NCI-H524 (cell line): ENCODE measurements at places on chromosomes 6 and 20.

GRCh38 chr20:6959900-6960312 lies 192.4 kb downstream of the BMP2 start:
- DNase-seq, result no peak

DNA sequence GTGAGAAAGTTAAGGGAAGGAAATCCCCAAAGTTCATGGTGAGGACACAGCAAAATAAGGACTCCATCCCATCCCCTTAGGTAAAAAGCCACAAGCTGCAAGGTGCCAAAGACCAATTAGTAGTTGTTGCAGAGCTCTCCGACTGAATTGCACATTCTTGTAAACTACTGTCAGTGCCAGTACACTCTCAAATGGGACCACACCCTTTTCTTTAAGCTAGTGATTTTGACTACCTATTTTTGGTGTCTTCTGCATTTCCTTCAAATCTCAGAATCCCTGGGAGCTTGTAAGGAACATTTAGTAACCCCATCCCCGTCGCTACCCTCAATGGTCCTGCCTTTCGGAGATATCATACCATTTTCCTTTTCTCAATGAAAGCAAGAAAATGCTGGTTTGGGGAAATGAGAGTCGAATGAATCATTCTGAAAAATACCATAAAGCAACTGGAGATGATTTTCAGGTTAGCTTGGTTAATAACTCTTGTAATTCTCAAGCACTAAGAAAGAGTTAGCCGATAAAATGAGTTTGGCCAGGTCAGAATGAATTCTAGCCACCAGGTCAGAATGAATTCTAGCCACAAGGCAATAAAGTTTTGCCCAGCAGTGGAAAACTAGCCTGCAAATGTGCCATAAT lies 5.2 kb upstream of the HMGN3 start:
- DNase-seq, result no peak

DNA sequence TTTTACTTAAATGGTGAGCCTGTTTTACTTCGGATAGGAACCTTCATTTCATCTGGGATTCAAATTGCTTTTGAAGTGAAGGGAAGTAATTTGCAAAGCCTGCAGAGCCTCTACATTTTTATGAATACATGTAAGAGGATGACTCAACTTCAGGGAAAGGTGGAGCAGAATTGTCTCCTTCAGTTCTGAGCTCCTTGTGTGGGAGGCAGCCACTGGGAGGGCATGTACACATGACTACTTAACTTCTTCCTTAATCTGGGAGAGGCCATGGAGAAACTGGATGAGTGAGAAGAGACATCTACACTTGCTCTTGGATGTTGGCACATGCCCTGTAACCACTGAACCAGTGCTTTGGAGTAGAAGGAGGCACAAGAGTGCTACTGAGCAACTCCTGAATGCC lies 145.1 kb upstream of the NRSN1 start:
- no peak for DNase-seq

DNA sequence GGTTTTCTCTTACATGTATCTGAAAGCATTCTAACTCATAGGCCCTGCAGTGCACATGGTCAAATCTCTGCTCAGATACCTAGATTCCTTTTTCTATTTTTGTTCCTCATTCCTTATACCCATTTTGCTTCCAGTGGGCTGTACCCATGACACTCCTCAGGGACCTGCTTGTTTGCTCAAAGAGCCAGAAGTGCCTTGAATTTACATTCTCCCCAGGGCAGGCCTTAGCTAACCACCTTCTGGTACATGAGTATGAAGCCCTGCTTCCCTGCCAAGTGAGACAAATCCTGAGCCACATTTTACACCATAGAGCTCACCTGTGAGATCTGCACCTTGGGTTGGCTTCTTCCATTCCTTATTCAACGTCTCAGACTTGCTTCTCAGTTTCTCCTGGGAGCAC lies 326.6 kb upstream of the SASH1 start:
- DNase-seq, result no peak

DNA sequence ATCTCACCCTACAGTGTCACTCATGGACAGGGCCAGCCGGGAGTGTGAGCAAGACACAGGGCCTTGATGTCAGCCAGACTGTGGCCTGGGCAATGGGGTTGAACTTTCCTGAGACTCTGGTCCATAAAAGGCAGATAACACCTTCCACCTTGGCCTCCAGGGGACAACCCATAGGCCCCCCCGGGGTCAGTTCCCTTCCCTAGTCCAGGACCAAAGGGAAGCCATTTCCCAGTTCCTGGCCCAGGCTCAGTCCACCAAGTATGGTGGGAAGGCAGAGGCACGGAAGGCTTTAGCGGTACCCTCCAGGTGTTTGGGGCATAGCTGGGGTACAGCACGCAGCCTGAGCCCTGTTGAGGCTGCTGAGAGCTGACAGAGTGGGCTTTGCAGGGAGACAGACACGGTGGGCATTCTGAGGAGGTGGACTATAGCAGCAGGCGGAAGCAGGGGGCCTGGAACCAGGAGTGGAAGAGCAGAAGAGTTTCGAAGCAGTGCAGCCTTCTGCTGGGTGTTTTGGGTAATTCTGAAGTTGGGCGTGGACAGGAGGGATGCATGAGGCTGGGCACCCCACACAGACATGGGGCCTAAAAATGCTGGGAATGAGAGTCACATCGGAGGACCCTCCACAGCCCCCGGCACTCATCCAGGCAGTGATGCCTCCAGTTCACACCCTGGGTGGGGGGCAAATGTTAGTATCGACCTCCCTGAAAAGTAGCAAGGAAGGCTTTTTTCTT lies 43.9 kb upstream of the CD93 start:
- DNase-seq, result no peak

- peak; percentile 52 for DNase-seq
Observed at GRCh38 chr20:15902493-15902892, 670.8 kb downstream of the KIF16B start.

DNA sequence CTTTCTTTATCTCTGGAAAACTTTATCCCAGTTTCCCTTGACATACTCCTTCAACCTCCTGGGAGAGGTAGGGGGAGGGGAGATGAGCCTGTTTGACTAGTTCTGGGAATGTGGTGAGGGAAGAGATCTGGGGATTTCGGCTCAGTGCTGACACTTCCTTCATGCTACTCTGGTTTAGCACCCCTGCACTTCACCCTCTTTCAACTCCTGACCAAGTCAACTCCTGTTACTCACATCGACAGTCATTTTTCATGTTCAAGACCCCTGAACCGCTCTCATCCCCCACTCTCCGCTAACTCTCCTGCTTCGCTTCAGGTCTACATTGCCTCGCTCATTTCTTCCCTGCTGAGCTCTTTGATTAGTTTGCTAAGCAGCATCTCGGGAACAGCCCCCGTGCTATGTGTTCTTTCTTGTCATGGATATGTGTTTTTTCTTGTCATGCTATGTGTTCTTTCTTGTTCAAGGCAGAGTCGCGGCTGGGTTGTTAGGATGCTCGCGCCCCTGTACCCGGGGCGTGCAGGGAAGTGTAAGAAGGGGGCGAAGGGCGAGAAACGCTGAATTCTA lies 16.6 kb upstream of the TRIM27 start:
- DNase-seq, result peak; percentile 63

DNA sequence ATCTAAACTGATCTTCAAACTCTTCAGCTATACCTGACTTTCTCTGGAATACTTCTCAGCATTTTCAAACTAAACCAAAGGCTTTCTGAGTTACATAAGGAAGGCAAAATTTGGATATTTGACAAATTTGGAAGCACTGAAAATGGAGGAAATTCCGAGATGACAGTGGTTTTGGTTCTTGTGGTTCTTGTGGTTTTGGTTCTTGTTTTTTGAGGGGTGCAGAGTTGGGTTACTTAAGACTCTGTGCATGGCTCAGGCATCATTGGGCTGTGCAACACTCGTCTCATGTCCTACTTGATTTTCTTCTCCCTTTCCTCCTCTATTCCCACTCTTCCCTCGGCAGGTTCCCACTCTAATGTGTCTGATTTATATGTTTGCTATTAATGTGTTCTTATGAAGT lies 78.0 kb downstream of the SLC22A3 start:
- DNase-seq, result no peak

- no peak for DNase-seq
Observed at GRCh38 chr20:47191074-47191673, 165.3 kb downstream of the ZMYND8 start.

- no peak for DNase-seq
Observed at GRCh38 chr20:10524034-10524476, 89.0 kb downstream of the SLX4IP start.

GRCh38 chr6:166707045-166707444 lies 80.0 kb upstream of the RPS6KA2 start:
- DNase-seq, result peak; percentile 54

DNA sequence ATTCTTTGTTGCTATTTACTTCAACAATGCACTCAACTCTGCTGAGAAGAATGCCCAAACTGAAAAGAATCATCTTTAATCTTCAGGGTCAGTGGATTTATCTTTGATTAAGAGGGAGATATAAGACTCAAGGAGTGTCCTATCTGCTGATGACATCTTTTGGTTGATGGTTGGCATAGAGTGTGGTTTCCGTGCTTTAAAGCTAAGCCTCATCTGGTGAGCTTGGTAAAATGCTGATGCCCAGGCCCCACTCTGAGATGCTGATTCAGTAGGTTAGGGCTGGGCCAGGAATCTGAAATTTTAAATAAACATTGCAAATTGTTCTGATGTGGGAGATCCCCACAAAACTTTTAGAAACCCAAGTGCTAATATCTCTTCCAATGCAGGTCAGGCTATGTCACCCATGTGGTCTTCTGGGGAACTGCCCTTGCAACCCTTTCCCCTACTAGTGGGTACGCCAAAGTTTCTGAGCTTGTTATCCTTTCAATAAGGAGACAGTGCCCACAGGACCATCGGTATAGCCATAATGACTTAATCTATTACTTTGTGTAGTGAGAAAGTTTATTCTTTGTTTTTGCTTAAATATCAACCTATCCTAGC lies 68.5 kb upstream of the ARMH2 start:
- no peak for DNase-seq

DNA sequence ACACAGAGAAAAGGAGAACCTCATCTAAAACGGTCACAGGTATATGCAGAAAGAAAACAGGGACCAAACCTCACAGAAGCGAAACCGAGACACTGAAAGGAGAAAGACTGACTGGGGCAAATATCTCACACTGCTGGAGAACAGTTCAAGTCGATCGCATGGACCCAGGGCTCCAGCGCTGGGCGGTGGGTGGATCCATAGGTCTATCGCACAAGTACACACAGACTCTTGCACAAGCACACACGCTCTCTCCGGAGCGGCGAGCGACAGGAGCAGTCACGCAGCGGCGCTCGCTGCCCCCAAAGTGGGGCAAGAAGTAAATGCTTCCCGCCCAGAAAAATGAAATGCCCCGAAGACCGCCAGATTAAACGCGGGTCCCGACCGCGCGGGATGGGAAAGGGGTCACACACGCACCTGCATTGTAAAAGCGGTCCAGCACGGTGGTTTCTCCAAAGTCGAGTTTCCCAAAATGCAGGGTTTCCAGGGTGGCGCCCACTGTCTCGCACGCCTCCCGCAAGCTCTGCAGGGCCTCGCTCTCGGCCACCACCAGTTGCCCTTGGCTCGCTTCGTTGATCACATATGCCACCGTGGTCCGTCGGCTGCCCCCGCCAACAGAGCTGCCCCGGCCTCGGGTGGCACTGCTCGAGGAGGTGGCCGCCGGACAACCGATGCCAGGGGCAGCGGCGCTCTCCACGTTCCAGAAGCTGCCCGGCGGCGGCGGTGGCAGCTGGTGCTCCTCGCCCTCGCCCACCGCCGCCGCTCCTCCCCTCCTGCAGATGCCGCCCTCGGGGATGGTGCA lies 782 bp downstream of the MAP3K5 start:
- DNase-seq, result peak; percentile 75

DNA sequence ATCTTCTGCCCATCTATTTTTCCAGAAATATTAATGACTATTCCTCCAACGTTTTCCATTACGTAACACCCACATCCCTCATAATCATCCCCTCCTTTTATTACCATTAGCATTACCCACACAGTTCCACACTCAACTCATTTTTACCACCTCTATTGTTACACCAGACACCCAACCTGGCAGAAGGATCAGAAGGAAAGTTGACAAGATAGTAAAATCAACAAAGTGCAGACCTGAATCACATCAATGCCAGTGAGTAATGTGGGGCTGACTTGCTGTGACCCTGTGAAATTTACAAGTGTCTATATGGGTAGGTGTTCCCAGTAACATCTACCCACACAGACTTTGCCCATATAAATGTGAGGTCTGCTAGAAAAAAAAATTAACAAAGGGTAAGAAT lies 568.2 kb downstream of the MAFB start:
- no peak for DNase-seq

GRCh38 chr6:12939314-12939713 lies 222.7 kb downstream of the PHACTR1 start:
- no peak for DNase-seq

GRCh38 chr20:51385646-51386530 lies 156.6 kb downstream of the NFATC2 start:
- DNase-seq, result peak; percentile 38

DNA sequence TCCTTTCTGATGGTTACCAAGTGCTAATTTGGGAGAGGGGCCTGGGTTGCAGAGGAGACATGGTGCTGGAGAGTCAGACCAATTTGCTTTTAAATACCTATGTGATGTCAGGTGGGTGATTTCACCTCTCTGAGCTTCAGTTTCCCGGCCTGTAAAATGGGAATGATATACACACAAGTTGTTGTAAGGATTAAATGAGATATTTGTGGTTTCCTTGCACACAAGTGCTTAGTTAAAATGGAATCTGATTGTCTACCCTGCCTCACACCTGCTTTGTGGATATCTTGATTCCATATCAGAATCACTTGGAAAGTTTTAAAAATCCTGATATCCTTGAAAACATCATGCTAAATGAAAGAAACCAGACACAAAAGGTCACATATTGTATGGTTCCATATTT lies 44.5 kb downstream of the SCAND1 start:
- no peak for DNase-seq
